Stimulated activated CD8-positive, alpha-beta memory T cell treated with anti-CD3 and anti-CD28 coated beads, Interleukin-4, amount 100 ng/mL, for 48 hours (primary cell): ENCODE measurements at places on chromosomes 12 and 14.

DNA sequence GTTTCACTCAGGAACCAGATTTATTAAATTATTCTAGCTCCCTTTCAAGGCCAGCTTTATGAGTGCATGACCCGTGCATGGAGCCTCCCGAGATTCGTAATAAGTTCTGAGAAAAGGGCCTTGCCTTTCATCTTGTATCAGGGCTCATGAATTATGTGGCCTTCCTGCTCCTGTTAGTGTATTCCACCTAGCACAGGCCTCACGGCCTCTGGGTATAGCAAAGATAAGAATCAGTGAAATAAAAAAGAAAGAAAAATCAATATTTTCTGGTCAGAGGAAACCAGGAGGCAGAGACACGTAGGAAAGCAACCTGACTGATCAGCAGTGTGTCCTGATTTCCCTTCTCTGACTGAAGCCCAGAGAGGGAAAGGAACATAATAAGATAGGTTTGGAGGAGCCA lies 111.4 kb downstream of the SLC35F4 start:
- no peak for DNase-seq

DNA sequence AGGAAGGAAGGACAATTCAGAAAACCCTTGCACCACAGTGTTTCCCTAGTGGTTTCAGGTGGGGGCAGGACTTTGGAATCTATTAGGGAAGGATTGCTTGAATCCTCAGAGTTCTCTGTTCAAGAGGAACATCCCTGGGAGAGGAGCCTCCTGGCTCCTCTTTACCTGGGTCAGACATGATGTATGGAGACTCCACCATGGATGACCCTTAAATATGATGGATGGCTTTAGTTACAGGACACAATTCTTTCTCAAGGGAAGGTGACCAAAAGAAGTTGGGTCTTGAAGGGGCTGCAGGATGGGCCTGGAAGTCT lies 396.6 kb downstream of the NRXN3 start:
- DNase-seq = no peak

- DNase-seq = no peak
Measured at GRCh38 chr14:50977863-50978528, 33.7 kb upstream of the PYGL start.

DNA sequence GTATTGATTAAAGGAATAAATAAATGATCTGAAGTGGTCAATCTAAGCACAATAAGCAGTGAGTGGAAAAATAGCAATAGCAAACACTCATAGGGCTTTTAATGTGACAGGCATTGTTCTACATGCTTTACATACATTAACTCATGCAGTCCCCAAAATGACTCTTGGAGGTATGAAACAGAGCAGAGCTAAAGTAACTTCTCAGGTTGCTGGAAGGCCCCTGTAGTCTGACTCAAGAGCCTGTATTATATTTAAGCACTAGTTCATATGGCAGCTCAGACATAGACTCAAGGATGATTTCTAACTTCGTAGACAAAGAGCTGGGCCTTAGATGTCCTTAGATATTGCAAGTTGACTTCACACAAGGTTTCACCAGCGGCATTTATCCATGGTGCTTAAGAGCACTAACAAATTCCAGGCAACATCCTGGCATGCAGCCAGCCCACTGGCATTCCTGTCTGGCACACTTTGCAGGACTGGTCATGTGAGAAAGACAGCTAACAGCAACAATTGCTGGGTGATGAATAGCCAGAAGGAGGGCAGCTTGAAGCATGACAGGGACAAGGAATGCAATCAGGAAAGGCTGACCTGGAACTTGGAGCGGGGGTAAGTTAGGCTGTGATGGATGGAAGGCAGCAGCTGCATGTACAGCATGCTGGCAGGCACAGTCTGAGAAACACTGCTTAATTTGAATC lies 22.9 kb upstream of the KTN1 start:
- no peak for DNase-seq

GRCh38 chr12:4009979-4010704 lies 136.9 kb upstream of the PARP11 start:
- DNase-seq = no peak

DNA sequence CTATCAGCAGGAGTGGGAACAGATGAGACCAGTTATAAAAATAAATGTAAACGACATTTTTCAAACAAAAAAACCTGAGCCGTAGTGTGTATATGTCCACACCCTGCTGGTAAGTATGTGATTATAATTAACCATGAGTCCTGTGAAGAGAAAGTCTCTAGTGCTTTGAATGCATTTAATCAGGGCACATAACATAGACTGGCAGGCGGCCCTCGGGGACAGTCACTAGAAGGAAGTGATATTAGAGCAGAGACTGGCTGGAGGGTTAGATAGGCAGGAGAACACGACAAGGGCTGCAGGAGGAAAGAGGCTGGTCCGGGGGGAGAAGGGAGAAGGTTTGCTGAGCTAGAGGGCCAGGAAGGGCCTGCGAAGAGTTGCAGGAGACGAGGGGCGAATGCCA lies 23.8 kb upstream of the ELK3 start:
- DNase-seq = no peak

GRCh38 chr14:104999361-104999760 lies 13.8 kb downstream of the CLBA1 start:
- DNase-seq = no peak
